GM20000 (cell line): ENCODE measurements at places on chromosomes 3 and 15.
A peak's percentile ranks its signal among the peaks of the same experiment; 100 is the strongest.

GRCh38 chr3:20097015-20097414, 56.8 kb downstream of the KAT2B start:
- DNase-seq: no peak

GRCh38 chr3:55201779-55202178, 273.9 kb upstream of the LRTM1 start:
- DNase-seq: no peak

DNA sequence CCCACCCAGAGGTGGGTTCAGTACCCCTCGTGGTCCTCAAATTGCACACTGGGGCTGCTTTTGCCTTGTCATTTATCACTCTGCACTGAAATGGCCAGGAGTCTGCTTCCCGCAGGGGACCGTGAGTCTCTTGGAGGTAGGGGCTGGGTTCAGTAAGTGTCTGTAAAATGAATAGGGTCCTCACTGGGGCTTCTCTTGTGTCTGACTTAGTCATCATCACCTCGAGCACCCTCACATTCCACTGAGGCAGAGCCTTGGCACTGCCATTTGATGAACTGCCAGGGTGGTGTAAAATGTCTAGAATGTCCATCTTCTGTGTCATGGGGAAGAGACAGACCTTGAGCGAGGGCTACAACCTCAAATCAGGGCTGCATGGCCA, 61.0 kb upstream of the RYK start:
- no peak for DNase-seq

DNA sequence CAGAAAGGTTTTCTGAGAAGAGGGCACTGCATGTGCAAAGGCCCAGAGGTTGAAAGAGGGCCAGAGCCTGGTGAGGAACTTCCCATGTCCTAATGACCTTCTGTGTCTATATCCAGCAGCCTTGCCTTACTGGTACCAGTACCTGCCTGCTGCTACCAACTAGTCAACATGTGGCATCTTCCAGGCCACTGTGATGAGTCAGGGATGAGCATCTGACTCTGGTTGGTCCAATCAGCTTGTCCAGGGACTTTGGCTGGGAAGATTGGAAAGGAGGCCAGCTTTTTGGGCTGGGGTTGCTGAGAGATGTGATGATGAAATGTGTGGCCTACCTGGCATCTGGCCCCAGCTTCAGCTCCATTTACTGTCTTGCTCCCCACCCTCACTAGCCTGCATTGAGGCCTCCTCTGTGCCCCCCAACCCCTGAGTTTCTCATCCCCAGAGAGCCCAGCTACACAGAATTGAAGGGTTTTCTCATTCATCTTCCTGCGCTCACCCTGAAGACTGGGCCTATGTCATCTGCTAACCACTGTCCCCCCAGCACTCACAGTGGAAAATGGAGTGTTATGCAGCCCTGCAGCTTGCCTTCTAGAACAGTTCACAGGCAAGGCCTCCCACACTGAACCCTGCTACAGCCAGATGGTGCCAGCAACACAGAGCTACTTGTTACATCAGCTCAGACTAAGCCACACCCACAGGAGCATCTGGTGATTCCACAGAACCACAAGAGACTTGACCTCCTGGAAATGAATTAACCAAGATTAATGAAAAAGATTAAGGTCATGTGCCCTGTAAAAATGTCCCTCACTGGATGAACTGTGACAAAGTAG, 1.3 kb upstream of the TWF2 start:
- DNase-seq: no peak

- no peak for DNase-seq
Measured at GRCh38 chr3:48413611-48414010, 16.3 kb downstream of the PLXNB1 start.

DNA sequence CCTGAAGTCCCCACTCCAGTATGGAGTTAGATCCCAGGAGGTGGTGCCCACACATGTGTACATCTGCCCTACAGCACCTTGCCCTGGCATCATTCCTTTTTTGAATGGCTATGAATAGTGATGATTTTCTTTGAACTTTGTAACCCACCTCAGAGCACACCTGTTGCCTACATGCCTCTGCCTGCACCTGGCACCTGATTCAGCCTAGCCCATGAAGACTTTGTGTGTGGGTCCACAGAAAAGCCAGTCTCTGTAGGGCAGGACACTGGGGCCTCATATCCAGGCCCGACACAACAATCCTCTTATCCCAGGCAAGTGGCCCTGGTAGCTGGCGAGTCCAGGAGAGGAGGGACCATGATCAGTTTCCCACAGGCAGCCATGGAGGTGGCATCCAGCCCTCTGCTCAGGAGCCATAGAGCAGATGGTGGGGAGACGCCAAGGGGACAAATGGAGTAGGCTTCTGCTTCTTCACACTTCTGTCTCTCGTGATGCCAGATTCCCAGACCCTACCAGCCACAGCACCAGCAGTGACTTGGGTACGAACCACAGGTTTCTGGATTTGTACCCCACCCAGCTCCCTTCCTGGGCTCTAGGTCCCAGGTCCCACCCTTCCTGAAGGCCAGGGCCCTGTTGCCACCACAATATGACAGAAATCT, 230.7 kb downstream of the UACA start:
- no peak for DNase-seq

DNA sequence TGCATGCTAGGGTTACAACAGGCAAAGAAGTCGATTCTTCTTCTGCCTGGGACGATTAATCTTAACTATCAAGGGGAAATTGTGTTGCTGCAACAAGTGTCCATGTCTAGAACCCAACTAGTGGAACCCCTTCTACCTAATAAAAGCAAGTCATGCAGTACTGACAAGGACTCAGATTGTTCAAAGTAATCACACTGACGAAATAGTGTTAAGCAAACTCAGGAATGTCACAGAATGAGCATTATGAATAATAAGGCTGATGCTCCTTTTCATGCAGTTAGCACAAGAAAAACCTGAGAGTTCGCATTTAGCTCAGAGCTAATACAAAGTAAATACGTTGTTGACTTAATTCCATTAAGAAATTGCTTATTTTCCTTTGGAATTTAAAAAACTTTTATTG, 47.5 kb upstream of the TRIM42 start:
- no peak for DNase-seq

GRCh38 chr3:73203101-73203500, 141.6 kb downstream of the EBLN2 start:
- no peak for DNase-seq

- no peak for DNase-seq
Measured at GRCh38 chr3:108297647-108298046, 1.3 kb downstream of the HHLA2 start.

DNA sequence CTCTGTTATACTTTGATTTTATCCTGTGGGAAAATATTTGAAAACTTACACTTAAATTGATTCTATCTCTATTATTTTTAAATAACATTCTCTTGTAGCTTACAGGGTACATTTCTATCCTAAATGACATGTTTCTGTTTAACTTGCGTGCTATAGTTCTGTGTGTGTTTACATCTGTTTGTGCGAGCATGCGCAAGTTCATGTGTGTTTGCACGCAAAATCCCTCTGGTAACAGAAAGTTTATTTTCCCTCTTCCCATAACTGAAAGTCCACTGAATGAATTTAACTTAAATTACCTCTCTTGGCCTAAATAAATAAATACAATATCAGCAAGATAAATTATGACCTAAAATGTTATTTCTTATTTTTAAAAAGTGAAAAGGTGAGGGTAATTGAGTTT, 117.3 kb upstream of the NEO1 start:
- DNase-seq: no peak

DNA sequence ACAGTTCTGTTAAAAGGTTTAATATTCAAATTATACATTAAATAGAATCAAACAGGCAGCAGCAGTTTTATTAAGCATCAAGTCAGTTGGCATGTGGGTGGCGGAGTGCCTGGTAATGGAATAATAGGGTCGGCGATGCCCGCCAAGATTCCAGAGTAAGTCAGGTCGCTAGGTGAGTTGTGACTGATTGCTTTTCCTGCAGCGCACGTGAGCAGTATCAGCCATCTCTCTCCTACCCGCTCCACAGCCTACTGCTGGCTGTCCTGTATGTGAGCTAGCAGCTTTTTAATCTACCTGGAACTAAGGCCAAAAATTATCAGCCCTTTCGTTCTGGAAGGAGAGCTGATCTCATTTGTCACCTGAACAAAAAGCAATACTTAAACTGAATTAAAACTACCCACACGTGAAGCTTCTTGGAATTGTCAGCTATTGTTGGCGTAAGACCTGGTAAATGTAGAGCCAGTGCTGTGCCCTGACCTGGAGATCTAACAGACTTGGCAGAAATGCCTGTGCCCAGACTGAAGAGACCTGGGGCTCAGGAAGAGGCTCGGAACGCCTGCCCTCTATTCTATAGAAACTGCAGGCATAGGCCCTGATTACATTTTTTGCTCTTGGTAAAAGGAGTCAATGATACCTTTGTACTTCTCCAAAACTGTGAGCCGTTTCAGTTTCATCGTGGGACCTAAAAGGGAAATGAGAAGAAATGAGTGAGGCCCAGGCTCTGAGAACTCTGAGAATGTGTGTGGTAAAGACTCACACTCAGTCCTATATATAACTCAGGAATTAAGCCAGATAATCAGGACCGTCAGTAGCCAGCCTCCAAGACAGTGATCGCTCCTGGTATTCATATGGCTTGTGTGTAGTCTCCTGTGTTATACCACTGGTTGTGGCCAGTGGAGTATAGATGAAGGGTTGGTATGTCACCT, 21.9 kb downstream of the IDH3A start:
- peak; percentile 56 for DNase-seq

GRCh38 chr3:10320320-10320677, 613 bp downstream of the SEC13 start:
- DNase-seq: no peak

DNA sequence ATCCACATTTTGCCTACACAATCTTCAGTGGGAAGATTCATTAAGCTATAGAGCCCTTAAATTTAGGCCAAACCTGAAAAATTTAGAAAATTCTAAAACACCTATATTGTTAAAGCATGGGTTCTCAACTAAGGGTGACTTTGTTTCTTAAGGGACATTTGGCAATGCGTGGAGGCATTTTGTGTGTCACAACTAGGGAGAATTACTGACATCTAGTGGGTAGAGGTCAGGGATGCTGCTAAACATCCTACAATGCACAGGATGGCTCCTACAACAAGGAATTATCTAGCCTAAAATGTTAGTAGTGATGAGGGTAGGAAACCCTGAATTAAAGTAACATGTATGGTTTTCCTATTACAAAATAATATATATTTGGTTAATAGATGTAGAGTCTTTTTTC, 55.8 kb downstream of the TBC1D5 start:
- no peak for DNase-seq

GRCh38 chr15:90327311-90327710, 24.8 kb upstream of the ZNF774 start:
- DNase-seq: no peak

- DNase-seq: no peak
Measured at GRCh38 chr15:60115579-60116380, 111.7 kb downstream of the FOXB1 start.

- no peak for DNase-seq
Measured at GRCh38 chr3:142120707-142121106, 28.6 kb downstream of the TFDP2 start.

- DNase-seq: no peak
Measured at GRCh38 chr15:96351761-96352603, 21.5 kb downstream of the NR2F2 start.

DNA sequence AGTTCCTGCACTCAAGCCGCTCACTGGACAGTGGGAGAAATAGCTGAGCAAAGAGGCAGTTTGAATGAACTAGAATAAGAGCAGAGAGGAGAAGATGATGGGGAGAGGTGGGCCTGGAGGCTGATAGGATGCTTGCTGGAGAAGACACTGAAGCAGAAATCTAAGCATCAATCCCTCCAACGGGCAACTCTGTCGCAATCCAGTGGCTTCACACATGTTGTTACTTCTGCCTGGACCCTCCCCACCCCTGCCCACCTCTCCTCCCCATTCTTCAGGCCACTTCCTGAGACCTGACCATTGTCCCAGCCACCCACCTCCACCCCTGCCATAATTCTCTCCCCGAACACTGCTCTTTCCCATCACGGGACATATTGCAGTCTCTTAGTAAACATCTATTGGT, 76.0 kb downstream of the SRGAP3 start:
- DNase-seq: no peak

DNA sequence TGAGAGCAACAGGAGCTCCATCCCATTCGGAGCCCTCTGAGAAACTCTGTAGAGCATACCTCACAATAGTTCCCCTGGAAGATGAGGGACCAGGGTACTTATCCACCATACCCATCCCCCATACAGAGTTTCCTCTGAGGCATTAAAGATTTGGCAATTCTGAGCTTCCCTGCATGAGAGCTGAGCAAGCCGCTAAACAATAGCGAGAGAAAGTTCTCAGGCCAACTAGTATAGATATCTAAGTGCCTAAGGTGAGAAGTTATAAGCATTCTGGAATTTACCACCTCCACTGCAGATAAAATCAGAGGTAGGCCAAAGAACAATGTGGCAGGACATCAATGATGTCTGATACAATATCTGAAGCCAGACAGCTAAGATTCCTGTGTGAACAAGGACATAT, 129.1 kb upstream of the MBNL1 start:
- DNase-seq: no peak

DNA sequence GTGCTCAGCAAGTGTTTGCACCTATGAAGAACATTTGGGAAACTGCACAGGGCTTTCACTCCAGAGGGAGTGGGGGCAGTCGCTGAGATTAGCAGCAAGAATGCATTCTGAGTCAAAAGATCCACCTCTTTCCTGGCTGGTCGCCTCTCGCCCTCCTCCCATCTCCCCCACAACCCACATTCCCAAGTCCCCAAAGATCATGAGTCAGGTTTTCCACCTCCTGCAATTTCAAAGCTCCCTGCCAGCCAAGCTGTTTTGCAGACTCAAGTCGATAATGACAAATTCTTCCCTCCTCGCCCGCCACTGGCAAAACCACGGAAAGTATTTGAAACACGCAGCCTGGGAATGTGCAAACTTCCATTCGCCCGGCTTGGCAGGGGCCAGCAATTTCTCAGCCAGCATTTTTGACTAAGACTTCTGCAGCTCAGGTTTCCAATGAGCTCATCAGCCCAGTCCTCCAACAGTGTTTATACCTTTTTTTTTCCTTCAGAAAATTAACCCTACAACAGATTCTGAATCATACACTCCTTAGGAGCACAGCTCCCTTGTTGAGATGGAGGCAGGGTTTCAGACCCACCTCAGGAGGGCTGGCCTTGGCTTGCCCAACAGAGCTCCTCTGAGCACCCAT, 181.4 kb downstream of the SMAD6 start:
- no peak for DNase-seq

GRCh38 chr3:8987645-8988383, 24.5 kb upstream of the RAD18 start:
- DNase-seq: peak; percentile 91

DNA sequence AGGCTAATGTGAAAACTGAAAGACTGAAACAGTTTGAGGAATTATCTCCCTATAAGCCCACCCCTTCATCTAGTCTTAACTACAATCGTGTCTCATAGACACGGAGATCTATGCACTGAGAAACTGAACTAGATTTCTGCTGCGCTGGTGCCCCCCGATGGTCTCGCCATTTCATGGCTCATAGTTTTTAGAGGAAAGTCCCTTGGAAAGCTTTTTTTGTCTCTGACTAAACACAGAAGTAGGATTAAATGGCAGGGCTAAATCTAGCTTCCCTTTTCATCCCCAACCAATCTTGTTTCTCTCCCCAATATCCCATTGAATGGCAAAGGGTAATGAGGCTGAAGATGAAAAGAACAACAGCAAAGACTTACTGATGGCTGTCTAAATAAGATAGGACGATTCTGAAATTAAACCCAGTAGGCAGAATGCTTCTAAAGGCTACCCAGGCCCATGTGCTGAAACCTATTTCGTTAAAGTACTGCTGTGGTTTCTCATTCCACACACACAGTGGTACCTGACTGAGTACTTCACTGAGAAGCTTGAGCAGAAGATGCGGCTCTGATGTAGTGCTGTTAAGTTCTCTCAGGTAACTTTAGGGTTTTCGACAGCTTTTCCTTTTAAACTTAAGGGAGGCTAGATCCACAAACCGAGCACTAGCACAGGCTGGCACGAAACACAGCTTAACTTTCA, 142.7 kb downstream of the GADL1 start:
- DNase-seq: peak; percentile 19
